ENCODE measurements at places on chromosomes 7 and 10.

DNA sequence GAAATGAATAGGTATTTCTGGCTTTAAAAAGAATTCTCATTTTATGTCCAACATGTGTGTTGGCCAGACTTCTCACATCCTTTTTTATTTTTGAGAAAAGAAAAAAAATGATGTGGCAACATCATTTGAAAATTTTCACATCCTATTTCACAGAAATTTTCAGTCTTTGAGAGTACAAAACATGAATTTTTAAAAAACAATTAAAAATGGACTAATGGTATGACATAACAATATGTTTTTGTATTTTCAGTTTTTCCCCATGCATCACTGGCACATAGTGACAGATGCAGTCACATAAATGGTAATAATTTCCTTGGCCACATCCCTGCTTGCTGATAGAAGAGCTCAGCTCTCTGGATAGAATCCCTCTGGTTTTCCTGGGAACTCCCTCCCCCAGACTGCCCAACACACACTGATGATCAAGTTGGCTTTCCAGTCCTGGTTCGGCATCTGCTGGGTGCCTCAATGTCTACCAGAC is 188.5 kb upstream of the AGR3 start:
- no peak for DNase-seq

DNA sequence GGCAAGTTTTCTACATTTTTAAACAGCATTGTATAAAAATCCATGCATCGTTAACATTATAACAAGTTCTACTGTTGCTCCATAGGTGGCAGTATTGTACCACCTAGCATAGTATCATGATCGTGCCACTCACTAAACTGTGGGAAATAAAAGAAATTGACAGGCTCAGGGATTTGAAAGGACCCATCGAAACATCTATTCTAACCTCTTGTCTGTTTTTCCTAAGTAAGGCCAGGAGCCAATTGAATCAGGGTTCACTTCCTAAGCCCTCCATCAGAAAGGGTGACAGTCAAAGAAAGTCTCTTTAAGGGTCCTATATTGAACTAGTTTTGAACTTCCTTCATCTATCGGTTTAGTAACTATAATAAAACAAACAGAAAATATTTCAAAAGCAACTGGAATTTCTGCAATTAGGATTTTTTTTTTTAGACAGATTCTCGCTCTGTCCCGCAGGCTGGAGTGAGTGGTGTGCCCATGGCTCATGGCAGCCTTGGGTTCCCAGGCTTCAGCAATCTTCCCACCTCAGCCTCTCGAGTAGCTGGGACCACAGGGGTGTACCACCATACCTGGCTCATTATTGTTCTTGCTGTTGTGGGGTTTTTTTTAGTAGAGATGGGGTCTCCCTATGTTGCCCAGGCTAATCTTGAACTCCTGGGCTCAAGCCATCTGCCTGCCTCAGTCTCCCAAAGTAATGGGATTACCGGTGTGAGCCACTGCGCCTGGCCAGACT is 9.4 kb downstream of the HACD1 start:
- DNase-seq, result peak; percentile 65

DNA sequence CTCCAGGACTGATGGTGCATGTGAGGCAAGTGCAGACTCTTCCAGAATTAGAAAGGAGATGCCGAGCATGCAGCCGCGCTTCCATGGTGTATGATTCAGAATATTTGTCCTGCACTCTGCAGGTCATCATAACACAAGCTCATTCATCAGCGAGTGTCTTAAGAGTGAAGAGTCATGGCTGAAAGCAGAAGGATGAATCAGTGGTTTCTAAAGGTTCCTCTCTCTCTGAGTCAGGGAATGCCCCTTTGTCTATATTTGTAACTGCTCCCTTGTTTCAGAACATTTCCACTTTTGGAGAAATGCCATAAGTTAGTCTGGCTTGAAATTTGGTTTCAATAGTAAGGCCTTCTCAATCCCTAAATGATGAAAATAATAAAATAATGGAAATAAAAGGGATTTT is 52.3 kb downstream of the HECW1 start:
- peak; percentile 90 for DNase-seq

GRCh38 chr7:16779051-16779450 is 25.5 kb downstream of the TSPAN13 start:
- DNase-seq, result no peak

DNA sequence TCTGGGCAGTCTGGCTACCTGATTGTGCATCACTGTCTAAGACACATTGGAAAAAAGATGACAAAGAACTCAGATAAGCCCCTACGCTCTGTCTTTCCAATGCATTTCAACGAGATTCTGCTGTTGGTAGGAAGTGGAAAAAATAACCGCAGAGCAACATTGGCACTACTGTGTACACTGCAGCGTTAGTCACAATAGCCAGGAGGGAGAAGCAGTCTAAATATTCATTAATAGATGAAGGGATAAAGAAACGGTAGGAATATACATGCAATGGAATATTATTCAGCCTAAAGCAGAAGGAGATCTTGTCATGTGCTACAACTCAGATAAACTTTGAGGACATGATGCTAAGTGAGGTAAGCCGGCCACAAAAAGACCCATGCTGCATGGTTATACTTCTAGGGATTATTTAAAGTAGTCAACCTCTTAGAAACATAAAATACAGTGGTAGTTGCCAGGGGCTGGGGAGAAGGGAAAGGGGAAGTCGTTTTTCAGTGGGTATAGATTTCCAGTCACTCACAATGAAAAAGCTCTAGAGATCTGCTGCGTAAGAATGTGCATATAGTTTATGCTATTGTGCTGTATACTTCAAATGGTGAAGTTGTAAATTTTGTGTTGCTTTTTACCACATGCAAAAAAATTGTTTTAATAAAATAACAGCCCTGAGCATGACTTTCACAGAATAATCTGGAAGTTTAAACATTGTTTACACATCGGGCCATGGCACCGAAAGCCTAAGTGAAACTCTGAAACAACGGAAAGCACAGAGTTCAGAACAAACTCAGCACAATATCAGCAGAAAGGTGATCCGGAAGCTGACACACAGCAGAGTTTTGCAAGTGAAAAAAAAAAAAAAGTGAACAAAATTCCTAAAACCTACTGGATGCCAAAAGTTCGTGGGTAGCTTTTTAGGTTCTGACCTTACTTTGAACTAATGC is 40.1 kb downstream of the ELMO1 start:
- DNase-seq, result no peak

Measured in renal cortical epithelial cell (primary cell).